ENCODE measurements at places on chromosomes 4 and X. TPM values are rescaled to one million over a fixed set of nuclear protein-coding genes. Genes with fewer than 3 reads are reported as not detected.

DNA sequence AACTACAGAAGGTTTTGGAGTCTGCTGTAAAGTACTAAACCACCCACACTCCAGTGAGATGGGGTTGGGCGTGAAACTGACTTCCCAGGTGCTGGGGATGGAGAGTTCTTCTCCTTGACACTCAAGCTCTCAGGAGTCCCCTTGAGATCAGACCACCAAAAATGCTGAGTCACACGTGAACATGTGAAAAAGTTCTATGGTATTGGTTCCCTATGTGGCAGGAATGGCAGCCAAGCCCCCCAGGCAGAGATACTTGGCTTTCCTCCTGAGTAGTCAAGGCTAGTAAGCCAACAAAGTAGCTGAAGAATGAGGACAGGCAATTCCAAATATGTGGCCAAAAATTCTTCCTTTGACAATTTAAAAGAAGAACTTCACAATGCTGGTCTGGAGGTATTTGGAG lies 222.0 kb upstream of the ADAMTS3 start:
- DNase-seq: no peak

- peak; percentile 15 for DNase-seq
These were observed at the start of gene FAM13A for GRCh38 chr4:89056953-89057398. TSS of gene FAM13A (minus strand) at chr4:89057185. CDS start at chr4:89056964, 221 bp downstream.

- peak; percentile 75 for DNase-seq
These were observed at the start of gene CTPS2 for GRCh38 chrX:16712548-16713155. TSS of gene CTPS2 (minus strand) at chrX:16712669. CDS start at chrX:16702902, 9,767 bp downstream.

DNA sequence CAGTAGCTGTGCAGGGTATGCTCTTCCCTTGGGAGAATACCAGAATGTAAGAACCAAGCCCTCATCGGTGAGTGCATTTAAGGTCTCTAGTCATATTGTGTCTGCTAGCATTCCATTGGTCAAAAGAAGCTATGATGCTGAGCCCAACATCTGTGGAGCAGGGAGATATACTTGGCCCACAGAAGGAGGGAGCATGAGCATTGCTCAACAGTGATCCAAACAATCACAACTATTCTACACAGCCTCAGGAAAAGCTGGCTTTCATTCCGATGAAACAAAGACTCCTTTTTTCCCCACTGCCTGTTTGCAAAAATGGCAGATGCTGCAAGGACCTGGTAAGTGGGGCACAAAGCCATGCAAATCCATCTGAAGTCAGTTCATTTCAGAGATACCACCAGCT lies 80.6 kb upstream of the DHX15 start:
- no peak for DNase-seq

EMCN gene
- total RNA-seq: not detected

SHROOM4 gene
- total RNA-seq: not detected

GRCh38 chr4:53563824-53564223 lies 27.5 kb downstream of the LNX1 start:
- DNase-seq: peak; percentile 64

DNA sequence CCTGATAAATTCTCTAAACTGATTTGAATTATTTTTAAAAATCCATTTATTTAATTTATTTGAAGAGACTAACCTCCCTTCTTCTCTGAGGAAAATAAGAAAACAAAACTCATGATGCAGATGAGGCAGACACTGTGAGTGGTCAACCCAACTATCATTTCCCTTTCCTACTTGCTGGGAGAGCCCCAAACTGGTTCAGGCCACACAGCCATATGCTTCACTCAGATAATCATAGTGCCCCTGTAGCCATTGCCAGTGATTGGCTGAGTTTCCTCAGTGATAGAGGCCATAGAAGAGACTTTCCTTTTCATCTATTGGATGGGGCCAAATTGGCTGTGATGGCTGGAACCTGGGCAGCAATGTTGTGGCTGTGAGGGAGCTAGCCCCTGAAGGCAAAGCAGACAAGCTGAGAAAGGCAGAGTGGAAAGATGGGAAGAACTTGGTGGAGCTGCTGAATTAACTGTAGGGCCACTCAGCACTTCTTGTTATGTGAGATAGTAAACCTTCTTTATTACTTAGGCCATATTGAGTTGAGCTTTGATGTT lies 49.8 kb downstream of the RAB33B start:
- no peak for DNase-seq

- DNase-seq: no peak
These were observed 570.9 kb downstream of the MID1IP1 start for GRCh38 chrX:39372115-39372514.

STS gene
- total RNA-seq: 0.50 TPM

NEIL3 gene
- total RNA-seq: 18.1 TPM

PCGF3 gene
- 20.6 TPM for total RNA-seq

DNA sequence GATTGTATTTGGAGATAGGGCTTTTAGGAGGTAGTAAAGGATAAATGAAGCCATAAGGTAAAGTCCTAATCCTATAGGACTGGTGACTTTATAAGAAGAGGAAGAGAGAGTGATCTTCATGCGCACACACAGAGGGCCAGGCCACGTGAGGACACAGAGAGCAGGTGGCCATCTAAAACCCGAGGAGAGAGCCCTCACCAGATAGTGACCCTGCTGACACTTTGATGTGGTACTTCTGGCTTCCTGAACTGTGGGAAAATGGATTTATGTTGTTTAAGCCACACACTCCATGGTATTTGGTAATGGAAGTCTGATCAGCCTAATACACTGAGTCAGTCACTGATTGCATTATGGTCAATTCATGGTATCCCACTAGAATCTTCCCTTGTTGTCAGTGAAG lies 164.9 kb upstream of the TAPT1 start:
- DNase-seq: no peak

CENPE gene
- 42.4 TPM for total RNA-seq

DNA sequence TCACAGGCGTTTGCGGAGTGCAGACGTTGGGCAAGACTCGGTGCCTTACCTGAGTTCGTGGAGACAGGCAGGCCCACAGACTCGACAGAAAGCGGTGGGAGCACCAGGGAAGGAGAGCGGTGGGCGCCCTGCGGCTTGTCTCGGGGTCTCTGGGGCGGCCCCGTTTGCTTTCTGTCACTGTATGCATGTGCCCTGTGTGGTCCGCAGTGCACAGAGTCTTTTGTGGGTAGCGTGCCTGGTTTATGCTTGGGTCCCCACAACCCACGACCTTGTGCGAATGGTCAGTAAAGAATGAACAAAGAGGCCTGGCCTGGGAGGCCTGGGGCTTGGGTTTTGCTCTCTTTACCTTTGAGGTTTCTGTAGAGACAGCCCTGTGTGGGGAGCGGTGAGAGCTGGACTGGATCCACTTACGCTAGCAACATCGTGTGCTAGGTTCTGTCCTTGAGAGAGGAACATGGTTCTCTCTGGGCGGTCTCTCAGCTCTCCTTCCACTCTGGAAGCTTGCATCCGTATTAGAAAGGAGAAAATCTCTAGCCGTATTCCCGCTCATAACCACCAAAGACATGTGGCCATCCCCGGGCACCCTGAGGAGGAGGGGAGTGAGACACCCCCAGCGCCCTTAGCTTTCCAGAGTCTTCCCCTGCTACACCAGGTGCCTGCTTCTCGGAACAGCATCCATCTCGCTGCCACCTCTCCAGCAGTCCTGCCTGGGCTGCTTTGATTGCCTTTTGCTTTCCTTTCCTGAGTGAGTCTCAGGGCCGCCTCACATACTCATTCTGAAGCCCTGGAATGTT lies 1.2 kb downstream of the TADA2B start:
- no peak for DNase-seq

CYLC1 gene
- not detected for total RNA-seq

DNA sequence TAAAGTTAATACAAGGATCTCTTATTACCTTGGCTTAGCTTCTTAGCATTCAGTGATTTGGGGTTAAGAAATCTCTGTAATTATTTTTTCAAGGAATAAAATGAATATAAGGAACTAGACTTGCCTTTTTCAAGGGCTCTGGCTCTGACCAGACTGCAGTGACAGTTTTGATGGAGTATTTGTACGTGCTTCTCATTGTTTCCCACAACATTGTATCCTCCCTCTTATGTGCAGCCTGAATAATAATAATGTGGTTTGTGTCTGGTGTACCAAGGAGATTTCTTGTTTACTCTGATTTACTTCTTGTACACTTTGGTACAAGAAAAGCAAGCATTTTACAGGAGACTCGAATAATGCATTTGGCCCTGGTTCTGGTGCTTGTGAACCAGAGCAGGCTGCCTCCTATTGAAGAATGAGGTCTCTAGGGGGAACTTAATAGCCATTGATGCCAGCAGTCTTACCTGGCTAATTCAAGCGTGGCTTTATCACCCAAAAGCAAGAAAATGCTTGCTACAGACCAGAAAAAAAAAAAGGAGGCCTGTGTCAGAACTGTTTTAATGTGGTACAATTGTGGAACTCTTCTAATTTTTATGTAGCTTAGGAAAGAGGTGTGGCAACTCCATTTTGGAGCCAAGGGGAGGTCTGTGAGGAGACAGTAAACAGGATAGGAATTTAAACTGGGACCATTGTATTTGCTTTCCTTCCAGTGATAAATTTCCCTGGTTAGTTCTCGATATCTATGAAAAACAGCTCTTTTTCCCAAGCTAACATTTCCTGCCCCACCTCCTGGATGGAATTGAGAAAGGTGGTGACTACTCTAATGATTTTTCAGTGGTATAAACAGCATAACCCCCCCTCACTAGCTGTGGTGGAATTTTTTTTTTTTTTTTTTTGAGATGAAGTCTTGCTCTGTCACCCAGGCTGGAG lies 5.6 kb downstream of the OTC start:
- DNase-seq: no peak

DNA sequence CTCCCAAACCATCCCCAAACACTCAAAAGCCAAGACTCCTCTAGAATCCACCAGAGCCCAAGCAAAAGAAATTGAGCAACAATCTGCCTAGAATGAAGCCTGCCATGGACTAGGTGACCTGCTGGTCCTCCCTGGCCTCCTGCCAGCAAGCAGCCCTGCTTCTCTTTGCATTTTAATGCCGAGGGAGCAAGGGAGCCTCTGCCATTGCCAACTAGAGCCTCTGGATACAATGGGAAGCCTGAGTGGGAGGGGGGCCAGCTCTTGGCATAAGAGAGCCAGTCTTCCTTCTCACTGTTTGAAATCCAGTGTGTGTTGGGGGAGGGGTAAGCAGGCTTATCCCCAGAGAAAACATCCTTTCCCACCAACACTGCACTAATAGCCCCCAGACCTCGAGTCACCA lies 1.5 kb upstream of the GDPD2 start:
- DNase-seq: no peak

GRCh38 chr4:87166296-87166854 lies 54.0 kb downstream of the KLHL8 start:
- DNase-seq: no peak

ETDC gene
- not detected for total RNA-seq

SHROOM2 gene
- total RNA-seq: not detected

DNA sequence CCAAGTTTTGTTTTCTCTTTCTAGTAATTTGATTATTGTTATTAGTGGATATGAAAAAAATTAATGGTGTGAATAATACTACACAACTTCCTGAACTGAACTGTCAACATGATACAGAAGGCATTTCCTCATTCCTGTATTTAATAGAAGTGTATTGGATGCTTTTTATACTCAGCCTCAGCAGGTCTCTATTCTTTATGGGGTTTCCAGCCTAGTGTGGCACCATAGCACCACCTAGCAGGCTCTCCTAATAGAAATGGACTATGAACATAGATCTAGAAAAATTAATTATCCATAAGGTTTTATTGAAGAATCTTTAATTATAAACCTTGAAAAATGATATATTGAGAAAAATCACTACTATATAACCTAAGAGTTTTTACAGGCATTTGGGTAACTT lies 52.4 kb downstream of the GLRB start:
- no peak for DNase-seq

GRCh38 chrX:103343105-103343504 lies 13.1 kb downstream of the TCEAL7 start:
- DNase-seq: peak; percentile 56

TRIM75 gene
- not detected for total RNA-seq

DNA sequence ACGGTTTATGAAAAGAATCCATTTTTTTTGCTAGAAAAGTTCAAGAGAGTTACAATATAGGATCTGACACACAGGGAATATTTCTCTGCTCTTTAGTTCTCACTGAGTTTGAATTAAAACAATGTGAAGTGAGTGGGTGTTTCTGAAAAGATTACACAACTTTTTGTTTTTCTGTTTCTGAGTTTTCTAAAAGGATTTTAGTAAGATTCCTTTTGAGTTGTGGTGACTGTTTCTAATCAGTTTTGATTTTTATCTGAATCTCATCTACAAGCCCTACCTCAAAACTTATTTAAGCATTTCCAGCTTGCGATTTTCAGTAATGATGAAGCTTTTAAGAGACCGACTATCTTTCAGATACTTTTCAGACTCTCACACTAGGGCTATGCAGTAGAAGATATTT lies 141.7 kb downstream of the GPAT3 start:
- no peak for DNase-seq

- no peak for DNase-seq
These were observed 161.6 kb upstream of the GPC4 start for GRCh38 chrX:133576876-133577275.

CENPVL2 gene
- total RNA-seq: not detected

SPATA18 gene
- 0.39 TPM for total RNA-seq

DNA sequence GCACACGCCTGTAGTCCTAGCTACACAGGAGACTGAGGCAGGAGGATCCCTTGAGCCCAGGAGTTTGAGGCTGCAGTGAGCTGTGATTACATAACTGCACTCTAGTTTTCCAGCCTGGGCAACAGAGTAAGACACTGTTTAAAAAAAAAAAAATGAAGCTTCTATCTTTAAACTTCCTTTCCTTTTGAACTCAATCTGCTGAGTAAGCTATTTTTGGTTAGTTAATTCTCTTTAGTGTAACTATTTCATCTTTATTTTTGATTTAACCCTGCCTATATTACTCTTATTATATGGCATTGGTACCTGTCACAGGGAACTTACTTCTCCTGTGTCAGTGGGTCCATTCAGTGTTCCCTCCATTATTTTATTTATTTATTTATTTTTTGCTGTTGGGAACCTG lies 160.8 kb downstream of the BMPR1B start:
- DNase-seq: no peak

DNA sequence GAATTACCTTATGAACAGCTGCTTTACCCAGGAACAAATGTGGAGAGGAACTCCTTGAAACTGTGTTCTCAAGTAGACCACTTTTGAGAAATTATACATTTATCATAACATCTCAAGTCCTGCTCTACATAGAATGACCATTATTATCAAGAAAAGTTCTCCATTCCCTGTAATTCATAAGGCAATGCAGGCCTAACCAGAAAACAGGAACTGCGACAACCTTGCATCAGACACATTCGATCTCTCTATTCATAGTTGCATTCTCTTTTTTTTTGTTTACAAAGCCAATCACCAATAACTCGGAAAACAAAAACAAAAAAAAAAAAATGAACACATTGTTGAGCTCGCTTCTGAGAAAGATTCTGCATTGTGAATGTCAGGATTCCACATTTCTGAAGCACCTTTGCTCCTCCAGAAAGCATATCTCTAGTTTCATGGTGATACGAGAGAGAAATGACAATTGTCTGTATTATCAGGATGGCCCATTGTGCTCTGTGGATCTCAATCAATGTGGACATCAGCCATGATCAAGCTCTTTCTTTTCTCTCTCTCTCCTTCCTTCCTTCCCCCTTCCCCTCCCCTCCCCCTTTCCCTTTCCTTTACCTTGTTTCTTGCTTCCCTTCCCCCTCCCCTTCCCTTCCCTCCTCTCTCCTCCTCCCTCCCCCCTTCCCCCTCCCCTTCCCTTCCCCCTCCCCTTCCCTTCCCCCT lies 32.4 kb upstream of the CD99 start:
- DNase-seq: no peak

GRCh38 chr4:20614816-20615215 lies 85.4 kb upstream of the PACRGL start:
- no peak for DNase-seq

CTPS2 gene
- 7.2 TPM for total RNA-seq

REELD1 gene
- 0.09 TPM for total RNA-seq

ADH7 gene
- total RNA-seq: not detected

GPR119 gene
- not detected for total RNA-seq

PNMA6A gene
- total RNA-seq: 0.30 TPM

MBNL3 gene
- total RNA-seq: 19.3 TPM

Measured in activated CD4-positive, alpha-beta T cell treated with anti-CD3 and anti-CD28 coated beads for 36 hours (primary cell).